Activated naive CD8-positive, alpha-beta T cell treated with anti-CD3 and anti-CD28 coated beads, Interleukin-2, amount 50 U/mL, for 16 hours (primary cell): ENCODE measurements at places on chromosomes 7 and 10.

GRCh38 chr10:28959850-28960501 is 282.7 kb downstream of the BAMBI start:
- DNase-seq = no peak

DNA sequence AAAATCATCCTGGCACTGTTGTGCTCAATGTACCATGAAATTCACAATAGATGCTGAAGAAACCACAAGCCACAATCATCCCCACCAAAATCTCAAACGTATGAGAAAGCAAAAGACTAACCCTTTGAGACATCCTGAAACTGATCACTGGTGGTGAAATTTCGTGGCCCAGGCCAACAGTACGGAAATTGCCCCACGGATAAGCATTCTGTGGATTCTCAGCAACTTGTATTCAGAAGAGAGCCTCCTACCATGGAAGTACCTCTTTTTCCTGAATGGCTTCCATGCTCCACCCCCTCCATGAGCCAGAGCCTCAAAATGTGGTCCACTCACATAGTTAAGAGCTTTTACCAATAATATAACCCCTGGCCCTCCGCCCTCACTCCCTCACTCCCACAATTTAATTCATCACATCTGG is 163.9 kb upstream of the AUTS2 start:
- DNase-seq = no peak

DNA sequence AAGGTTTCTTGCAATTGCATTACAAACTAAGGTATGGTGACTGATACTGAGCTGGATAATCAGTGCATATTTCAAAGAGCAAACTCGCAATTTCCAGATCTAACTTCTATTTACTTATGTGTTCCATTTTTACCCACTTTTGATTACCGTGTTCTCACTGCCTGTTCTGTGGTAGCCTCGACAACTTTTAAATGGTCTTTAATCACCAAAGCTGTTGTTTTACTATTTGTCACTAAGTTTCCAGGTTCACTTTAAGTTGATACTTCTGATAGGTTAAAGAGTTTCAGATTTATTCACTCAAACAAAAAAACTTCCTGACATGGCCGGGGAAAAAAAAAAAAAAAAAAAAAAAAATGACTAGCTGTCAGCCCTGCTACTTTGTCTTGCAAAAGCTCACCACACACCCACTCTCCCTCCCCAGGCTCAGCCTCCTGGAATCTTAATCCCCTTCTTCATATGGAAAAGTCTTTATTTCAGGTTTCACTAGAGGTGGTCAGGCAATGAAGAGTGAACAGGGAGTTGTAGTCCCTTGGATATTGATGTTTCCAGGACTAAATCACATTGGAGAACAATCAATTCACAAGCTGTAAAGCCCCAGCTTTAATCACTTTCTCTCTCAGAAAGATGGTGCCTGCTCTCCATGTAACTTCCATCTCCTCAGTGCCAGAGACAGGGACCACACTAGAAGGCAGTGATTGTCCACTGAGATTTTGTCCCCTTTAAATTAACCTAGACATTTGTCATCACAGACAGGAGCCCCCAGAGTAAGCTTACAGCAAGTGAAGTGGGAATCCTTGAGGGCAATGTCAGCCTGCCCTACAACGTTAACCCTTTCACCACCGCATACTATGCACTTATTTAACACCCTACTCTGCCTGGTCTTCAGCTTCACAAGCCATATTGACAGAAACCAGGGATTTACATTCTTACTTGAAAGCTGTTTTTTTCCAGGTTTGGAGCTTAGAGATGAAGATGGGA is 749.1 kb upstream of the SORCS1 start:
- DNase-seq = no peak

GRCh38 chr7:47890125-47890524 is 58.1 kb downstream of the PKD1L1 start:
- DNase-seq = no peak
